Lung (tissue), 17 donors: ENCODE measurements at places on chromosomes 2 and 18. TPM values are rescaled to one million over a fixed set of nuclear protein-coding genes. Genes with fewer than 3 reads are reported as not detected.

The FLACC1 gene
- 8.0 TPM for total RNA-seq

DNA sequence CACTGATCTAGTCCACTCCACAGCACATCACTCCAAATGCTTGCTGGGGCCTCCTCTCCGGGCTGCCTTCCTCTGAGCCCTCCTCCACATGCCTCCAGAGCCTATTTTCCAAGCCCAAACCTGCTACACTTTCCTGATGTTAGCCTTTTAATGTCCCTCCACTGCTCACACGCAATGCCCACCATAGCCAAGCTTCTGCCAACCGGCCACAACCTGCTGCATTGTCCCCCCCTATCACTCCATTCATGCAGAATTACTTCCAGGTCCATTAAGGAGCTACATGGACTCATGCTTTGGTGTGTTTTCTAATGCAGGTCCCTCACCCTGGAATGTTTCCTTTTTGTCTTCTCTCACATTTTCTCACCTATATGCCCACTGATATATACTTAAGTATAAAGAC lies 129.3 kb downstream of the MARCHF4 start:
- H3K36me3 ChIP-seq, result no peaks in the 10 kb centered on the region
- no peak overlapping the region for H3K27ac ChIP-seq
- H3K4me3 ChIP-seq, result no peak overlapping the region
- H3K4me1 ChIP-seq, result no peaks in the 10 kb centered on the region
- no peak for DNase-seq
- no peaks in the 10 kb centered on the region for H3K27me3 ChIP-seq

GRCh38 chr2:8157621-8158430 lies 524.0 kb upstream of the ID2 start:
- H3K27me3 ChIP-seq, result no peaks in the 10 kb centered on the region
- DNase-seq, result no peak
- H3K36me3 ChIP-seq, result no peaks in the 10 kb centered on the region
- no peak overlapping the region for H3K4me3 ChIP-seq
- H3K27ac ChIP-seq, result no peak overlapping the region

GRCh38 chr18:26757263-26758019 lies 108.1 kb downstream of the AQP4 start:
- H3K4me1 ChIP-seq, result peaks cover 7% of the 10 kb centered on the region
- no peak overlapping the region for H3K27ac ChIP-seq
- H3K27me3 ChIP-seq, result no peaks in the 10 kb centered on the region

DNA sequence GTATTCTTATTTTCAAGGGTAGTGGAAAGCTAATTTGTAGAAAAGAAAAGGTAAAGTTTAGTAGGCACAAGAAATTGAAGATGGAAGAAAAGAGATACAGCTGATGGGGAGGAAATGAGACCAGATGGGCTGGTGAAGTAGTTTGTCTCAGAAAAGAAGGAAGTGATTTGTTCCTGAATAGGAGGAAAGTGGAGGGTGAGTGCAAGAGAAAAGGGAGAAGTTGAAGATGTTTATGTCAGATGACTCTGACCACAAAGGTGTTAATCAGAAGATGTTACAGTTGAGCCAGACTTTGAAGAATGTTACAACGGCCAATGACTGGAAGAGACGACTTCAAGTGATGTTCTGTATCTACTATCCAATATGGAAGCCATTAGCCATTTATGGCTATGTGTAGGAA lies 21.2 kb downstream of the ZSCAN30 start:
- H3K4me1 ChIP-seq, result no peaks in the 10 kb centered on the region
- H3K36me3 ChIP-seq, result peaks cover 6% of the 10 kb centered on the region
- no peak for DNase-seq

The STK39 gene
- total RNA-seq, result 18.7 TPM

The TFPI gene
- total RNA-seq, result 253 TPM

- no peaks in the 10 kb centered on the region for H3K36me3 ChIP-seq
- H3K27ac ChIP-seq, result no peak overlapping the region
- H3K27me3 ChIP-seq, result no peaks in the 10 kb centered on the region
- H3K4me3 ChIP-seq, result no peak overlapping the region
- no peak for DNase-seq
- peaks cover 7% of the 10 kb centered on the region for H3K4me1 ChIP-seq
Measured at GRCh38 chr2:239768031-239768790, 256.9 kb downstream of the NDUFA10 start.

- DNase-seq, result peak; percentile 66
- H3K4me3 ChIP-seq, result no peak overlapping the region
- no peaks in the 10 kb centered on the region for H3K36me3 ChIP-seq
- H3K27me3 ChIP-seq, result no peaks in the 10 kb centered on the region
- no peaks in the 10 kb centered on the region for H3K4me1 ChIP-seq
- no peak overlapping the region for H3K27ac ChIP-seq
Measured at GRCh38 chr2:7377916-7378569, 460.8 kb downstream of the RNF144A start.

GRCh38 chr18:57294547-57294946 lies 57.8 kb upstream of the ST8SIA3 start:
- DNase-seq, result no peak
- H3K4me3 ChIP-seq, result no peak overlapping the region
- H3K4me1 ChIP-seq, result no peaks in the 10 kb centered on the region
- no peaks in the 10 kb centered on the region for H3K36me3 ChIP-seq

DNA sequence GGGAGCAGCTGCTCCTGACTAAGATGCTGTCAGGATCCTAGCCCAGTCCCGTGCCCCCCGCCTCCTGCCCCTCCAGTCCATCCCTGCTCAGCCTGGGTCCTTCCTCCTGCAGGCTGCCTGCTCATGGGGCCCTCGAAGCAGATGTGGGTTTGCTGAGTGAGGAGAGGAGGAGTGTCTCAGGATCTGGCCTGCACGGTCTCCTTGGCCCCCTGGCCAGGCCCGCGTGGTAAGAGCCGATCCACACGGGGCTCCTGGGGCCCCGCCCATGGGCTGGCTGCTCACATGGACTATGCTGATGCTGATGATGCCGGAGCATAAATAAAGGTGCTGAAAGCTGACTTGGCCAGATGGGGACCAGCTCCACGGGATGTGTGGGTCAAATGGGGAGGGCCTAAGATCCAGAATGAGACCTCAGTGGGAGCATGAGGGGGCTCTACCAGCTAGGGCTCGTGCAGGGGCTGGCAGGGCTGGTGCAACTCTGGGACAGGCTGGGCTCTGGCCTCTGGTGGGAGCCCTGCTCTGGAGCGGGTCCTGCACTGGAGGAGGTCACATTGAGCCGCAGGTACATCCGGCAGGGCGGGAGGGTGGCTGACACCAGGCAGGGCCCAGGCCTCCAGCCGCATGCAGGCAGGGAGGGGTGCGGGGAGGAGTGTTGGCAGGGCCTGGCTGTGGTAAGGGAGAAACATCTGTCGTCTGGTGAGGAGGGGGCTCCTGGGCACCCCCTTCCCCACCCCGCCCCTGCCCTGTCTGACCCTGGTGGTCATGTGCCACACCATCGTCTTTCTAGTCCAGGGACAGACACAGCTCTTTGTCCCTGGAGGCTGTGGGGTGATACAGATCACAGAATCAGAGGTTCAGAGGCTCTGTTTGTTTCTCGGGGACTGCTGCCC lies 275.3 kb upstream of the HDAC4 start:
- no peaks in the 10 kb centered on the region for H3K27me3 ChIP-seq
- H3K4me1 ChIP-seq, result no peaks in the 10 kb centered on the region
- H3K36me3 ChIP-seq, result no peaks in the 10 kb centered on the region
- no peak for DNase-seq
- no peak overlapping the region for H3K4me3 ChIP-seq
- no peak overlapping the region for H3K27ac ChIP-seq

DNA sequence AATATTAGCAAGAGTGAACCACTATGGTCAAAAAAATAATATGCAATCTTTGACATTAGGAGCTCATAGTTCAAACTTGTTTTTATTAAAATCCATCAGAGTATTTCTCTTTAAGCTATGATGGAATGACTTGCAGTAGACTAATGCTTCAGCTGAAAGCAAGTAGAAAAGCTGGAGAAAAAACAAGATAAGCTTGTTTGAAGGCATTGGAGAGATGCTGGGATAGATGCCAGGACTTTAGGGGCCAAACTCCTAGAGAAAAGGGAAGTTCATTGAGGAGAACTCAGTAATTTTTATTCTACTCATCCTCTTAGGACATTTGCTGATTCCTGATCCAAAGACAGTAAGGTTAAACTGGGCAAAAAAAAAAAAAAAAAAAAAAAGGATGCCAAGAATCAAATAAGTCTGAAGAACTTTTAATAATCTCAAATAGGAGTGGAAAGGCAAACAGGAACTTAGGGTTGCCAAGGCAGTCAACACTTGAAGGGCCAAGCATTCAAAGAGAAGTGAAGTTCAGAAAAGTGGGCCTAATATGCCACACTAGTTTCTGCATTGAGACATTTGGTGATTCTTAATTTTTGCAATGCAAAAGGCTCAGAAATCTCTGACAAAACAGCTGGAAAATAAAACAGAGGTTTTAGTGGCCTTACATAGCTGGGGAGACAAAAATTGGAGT lies 19.7 kb upstream of the AFF3 start:
- H3K27ac ChIP-seq, result no peak overlapping the region
- H3K4me3 ChIP-seq, result no peak overlapping the region
- no peaks in the 10 kb centered on the region for H3K36me3 ChIP-seq

GRCh38 chr2:55966401-55967118 lies 43.0 kb upstream of the EFEMP1 start:
- DNase-seq, result no peak
- no peak overlapping the region for H3K4me3 ChIP-seq
- no peaks in the 10 kb centered on the region for H3K36me3 ChIP-seq
- H3K4me1 ChIP-seq, result no peaks in the 10 kb centered on the region

The MDH1B gene
- total RNA-seq, result 10.9 TPM

The CXCR1 gene
- total RNA-seq, result 6.4 TPM

The FSHR gene
- total RNA-seq, result not detected

- no peaks in the 10 kb centered on the region for H3K27me3 ChIP-seq
- no peak overlapping the region for H3K4me3 ChIP-seq
- no peak for DNase-seq
- H3K27ac ChIP-seq, result peak overlapping the region; percentile 53
Measured at GRCh38 chr2:203021991-203022390, 7.3 kb downstream of the NBEAL1 start.

The KLHL30 gene
- total RNA-seq, result 2.1 TPM

DNA sequence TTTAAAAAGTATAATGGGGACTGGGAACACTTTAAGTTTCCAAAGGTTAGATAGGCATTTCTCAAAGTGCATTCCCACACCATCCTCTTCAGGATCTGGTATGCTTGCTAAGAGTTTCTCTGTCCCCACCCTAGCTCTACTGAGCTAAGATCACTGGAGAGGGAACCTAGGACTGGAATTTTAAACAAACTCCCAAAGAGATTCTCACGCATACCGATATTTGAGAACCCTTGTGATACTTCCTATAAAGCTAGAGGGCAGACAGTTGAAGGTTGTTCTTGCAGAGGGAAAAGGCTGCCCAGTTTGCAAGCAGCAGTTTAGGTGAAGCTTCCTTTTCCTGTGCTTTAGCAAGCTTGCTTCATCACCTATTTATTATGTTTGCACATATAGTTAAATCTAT lies 3.6 kb downstream of the CNRIP1 start:
- no peaks in the 10 kb centered on the region for H3K4me1 ChIP-seq
- no peak overlapping the region for H3K27ac ChIP-seq
- H3K27me3 ChIP-seq, result no peaks in the 10 kb centered on the region
- H3K4me3 ChIP-seq, result no peak overlapping the region
- DNase-seq, result no peak

DNA sequence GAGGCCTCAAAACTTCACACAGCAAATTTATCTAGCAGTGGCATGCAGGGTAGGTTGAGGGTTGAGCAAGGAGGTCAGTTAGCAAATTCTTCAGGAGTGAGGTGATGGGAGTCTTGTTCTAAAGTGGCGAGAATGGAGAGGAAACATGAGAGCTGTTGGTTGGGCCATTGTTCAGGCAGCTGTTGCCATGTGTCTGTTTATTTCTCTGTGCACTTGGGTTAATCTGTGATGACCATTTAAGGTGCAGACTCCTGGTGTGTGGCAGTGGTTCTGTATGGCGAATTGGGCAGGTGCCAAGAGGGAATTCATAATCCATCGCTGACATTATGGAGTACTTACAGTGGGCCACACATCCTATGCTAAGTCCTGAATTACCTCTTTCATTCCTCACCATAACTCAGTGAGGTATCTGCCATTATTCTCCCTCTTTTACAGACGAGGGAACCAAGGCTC lies 30.4 kb downstream of the TMEM178A start:
- H3K4me3 ChIP-seq, result no peak overlapping the region
- H3K36me3 ChIP-seq, result no peaks in the 10 kb centered on the region
- peak overlapping the region; percentile 53 for H3K27ac ChIP-seq
- peak; percentile 43 for DNase-seq

GRCh38 chr18:9916077-9916639 lies 2.3 kb downstream of the VAPA start:
- H3K27ac ChIP-seq, result peak overlapping the region; percentile 66
- H3K4me1 ChIP-seq, result peaks cover 24% of the 10 kb centered on the region
- no peak overlapping the region for H3K4me3 ChIP-seq
- peak; percentile 32 for DNase-seq

DNA sequence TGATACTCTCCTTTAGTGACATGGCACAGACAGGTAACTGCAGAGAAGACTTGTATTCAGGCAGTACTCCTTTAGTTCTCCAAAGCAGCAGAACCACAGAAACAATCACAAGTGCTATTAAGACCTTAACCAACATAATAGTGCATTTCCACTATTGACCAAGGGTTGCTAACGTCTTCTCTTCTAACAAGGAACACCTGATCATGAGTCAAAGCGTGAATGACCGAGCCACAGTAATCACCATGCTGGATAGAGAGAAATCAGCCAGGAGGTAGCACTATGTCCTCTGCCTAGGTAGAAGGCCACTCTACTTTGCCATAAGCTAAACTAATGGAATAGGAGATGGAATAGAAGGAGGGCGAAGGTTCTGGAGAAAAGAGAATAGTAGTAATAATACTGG lies 161.0 kb downstream of the ANKRD44 start:
- no peak overlapping the region for H3K4me3 ChIP-seq
- H3K27me3 ChIP-seq, result no peaks in the 10 kb centered on the region
- peaks cover 2% of the 10 kb centered on the region for H3K4me1 ChIP-seq
- no peak overlapping the region for H3K27ac ChIP-seq

DNA sequence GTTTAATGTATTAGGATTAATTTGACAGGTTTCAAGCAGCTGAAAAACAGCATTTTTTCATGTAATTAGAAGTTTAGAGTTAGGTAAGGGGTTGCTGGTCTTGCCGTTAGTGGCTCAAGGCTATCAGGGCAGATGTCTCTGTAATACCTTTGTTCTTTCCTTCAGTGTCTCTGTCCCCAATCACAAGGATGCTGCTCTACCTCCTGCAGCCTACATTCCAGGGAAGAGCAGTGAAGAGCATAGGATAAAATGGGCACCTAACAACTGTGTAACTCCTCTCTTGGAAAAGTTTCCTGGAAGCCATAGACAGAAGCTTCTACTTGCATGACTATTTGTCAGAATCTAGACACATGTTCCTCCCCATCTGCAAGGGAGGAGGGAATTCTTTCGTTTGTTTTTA lies 9.4 kb upstream of the SERPINB7 start:
- no peaks in the 10 kb centered on the region for H3K36me3 ChIP-seq
- H3K4me3 ChIP-seq, result no peak overlapping the region
- no peaks in the 10 kb centered on the region for H3K4me1 ChIP-seq
- DNase-seq, result no peak

The UGT1A5 gene
- 0.34 TPM for total RNA-seq

DNA sequence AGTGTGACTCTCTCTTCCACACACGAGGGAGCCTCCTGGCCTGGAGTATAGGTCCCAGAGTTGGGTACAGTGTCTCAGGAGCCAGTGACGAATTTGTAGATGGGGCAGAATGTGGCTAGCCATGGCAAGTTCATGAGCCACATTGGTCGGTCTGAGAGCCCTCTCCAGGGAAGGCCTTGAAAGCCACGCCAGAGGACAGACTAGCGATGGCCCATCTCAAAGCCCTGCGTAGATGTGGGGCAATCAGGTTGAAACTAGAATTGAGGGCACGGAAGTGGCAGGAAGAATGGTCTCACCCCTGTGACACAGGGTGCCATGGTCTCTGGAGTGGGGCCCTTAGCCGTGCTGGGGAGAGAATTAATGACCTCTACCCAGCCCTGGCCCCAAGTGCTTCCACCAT lies 106.2 kb downstream of the TSHZ1 start:
- no peak overlapping the region for H3K4me3 ChIP-seq
- DNase-seq, result no peak
- H3K27ac ChIP-seq, result no peak overlapping the region
